Skeletal muscle tissue (tissue), 5 donors: ENCODE measurements at places on chromosomes 5 and 9. TPM values are rescaled to one million over a fixed set of nuclear protein-coding genes. Genes with fewer than 3 reads are reported as not detected.

ARAP3 gene
- 5.2 TPM for total RNA-seq

KIF12 gene
- total RNA-seq = not detected

HAVCR2 gene
- total RNA-seq = 6.3 TPM

SLC6A3 gene
- not detected for total RNA-seq

GPRIN1 gene
- 0.52 TPM for total RNA-seq

IRX1 gene
- 2.1 TPM for total RNA-seq

GLIPR2 gene
- 69.4 TPM for total RNA-seq

TXNDC15 gene
- 75.2 TPM for total RNA-seq

SLC22A5 gene
- 2.1 TPM for total RNA-seq

BTNL8 gene
- total RNA-seq = not detected

PCDHGA10 gene
- total RNA-seq = 4.2 TPM

TNC gene
- total RNA-seq = 30.8 TPM

TUSC1 gene
- 9.9 TPM for total RNA-seq

C5orf58 gene
- total RNA-seq = not detected

RGS7BP gene
- 1.6 TPM for total RNA-seq

MAPK9 gene
- total RNA-seq = 31.3 TPM

KCNT1 gene
- total RNA-seq = 1.6 TPM

SLC34A1 gene
- not detected for total RNA-seq

CFAP157 gene
- total RNA-seq = not detected

NUTM2G gene
- total RNA-seq = not detected

MYOT gene
- 54.8 TPM for total RNA-seq

SPOUT1 gene
- total RNA-seq = 11.0 TPM

ZNF454 gene
- total RNA-seq = 4.2 TPM

SLC1A3 gene
- 27.1 TPM for total RNA-seq

IFT74 gene
- total RNA-seq = 9.4 TPM

ADGRV1 gene
- 2.6 TPM for total RNA-seq

OCLN gene
- 0.52 TPM for total RNA-seq

WNK2 gene
- total RNA-seq = 4.7 TPM

GMCL2 gene
- not detected for total RNA-seq

CDKN2AIPNL gene
- total RNA-seq = 37.1 TPM

DOCK8 gene
- total RNA-seq = 13.0 TPM

MRPL50 gene
- 17.2 TPM for total RNA-seq

FYB1 gene
- total RNA-seq = 4.2 TPM

LCN12 gene
- not detected for total RNA-seq

PTGR1 gene
- total RNA-seq = 53.2 TPM

INSL4 gene
- total RNA-seq = not detected

SPZ1 gene
- total RNA-seq = not detected

GABBR2 gene
- under 0.01 TPM for total RNA-seq

CLINT1 gene
- total RNA-seq = 53.2 TPM

GABRG2 gene
- total RNA-seq = not detected

ATP6V1G1 gene
- total RNA-seq = 56.9 TPM

BTNL3 gene
- total RNA-seq = not detected

PTGES gene
- 12.5 TPM for total RNA-seq

RAB3C gene
- total RNA-seq = 0.52 TPM

RNF183 gene
- not detected for total RNA-seq

ENTPD2 gene
- total RNA-seq = 5.2 TPM

TEK gene
- 23.0 TPM for total RNA-seq

PCDHA8 gene
- 0.52 TPM for total RNA-seq

TEX48 gene
- not detected for total RNA-seq
